Right ventricle myocardium inferior (tissue), 1 donor: ENCODE measurements at places on chromosomes 7 and 10. TPM values are rescaled to one million over a fixed set of nuclear protein-coding genes. Genes with fewer than 3 reads are reported as not detected.

- DNase-seq, result no peak
Observed at GRCh38 chr10:6061056-6061455, 1.1 kb downstream of the IL2RA start.

- no peak for DNase-seq
Observed at GRCh38 chr7:151869455-151869854, 7.5 kb downstream of the PRKAG2 start.

DNA sequence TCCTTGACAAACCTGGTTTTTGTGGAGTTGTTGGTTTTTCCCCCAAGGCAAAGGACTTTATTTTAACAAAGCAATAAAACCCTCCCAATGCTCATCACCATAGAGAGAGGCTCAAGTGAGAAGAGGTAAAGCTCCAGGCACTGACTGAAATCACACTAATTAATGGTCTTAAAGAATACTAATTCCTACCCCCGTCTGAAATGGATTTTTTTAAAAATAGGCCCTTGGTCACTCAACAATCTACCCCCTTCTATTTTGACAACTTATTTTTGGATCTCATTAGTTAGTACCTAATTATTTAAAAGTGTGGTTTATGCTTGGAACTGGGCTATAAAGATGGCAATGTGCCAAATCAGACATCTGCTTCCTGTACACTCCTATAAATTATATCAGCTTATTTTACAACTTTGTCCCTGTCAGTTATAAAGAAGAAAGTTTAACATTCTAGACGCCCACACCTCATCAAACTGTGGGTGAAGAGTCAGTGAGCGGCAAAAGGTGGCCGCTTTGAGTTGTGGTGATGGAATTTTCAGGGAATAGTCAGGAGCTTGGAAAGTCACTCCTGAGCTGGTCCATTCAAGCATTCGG lies 10.6 kb downstream of the GLI3 start:
- no peak for DNase-seq

DNA sequence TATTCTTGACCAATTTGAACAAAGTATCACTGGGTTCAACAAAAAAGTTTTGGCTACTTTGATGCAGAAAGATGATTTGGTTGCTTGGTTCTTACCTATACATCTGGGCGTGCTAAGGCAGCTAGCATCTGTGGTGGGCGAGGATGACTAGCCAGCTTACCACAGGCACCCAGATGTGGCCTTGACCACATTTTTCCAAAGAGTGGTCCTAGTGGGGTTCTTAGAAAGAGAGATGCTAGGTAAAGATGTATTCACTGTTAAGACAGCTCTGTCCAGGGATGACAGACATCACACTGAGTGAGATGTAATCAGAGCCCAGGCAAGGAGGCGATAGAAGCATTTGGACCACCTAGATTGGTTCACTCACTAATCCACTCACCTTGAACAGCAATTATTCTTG lies 785 bp downstream of the DNTT start:
- no peak for DNase-seq

GRCh38 chr10:101573885-101574753 lies 13.9 kb downstream of the POLL start:
- DNase-seq, result no peak

- DNase-seq, result no peak
Observed at GRCh38 chr10:131650771-131651673, 249.8 kb upstream of the PPP2R2D start.

DNA sequence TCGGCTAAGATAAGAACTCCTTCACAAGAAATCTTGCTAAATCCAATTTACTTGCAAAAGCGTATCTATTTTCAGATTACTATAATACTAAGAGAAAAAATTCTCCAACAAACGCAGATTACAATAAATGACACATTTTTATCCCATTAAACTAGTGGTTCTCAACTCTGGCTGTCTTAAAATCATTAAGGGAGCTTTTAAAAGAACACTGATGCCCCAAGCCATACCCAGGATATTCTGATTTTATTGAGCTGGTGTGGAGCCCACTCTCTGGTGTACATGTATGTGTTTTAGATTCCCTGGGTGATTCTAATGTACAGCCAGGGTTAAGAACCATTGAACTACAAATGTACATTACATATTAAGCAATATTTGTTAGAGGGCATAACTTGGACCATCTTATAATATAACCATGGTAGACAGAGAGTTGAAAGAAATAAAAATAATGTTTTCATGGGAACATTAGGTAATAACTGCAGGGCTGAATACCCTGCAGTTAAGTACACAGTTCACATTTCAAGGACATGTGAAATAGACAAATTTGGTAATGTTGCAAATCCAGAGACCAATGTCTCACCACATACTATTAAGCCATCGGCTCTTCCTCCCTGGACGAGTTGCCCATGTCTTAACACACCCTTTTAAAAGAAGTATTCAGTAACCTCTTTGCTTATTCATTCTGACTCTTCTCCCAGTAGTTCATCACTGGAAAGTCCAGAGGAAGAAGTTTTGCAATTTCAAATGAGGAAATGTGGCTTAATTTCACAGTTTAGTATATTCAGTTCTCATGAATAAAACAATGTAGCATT lies 6.2 kb downstream of the GSAP start:
- DNase-seq, result no peak

- no peak for DNase-seq
Observed at GRCh38 chr10:132453470-132453861, 56.5 kb downstream of the PWWP2B start.

- peak; percentile 88 for DNase-seq
Observed at GRCh38 chr10:79444199-79445119, 965 bp downstream of the ZCCHC24 start.

- no peak for DNase-seq
Observed at GRCh38 chr10:34814913-34815184, 247 bp downstream of the PARD3 start.

- peak; percentile 8 for DNase-seq
Observed at GRCh38 chr10:78892338-78893176, 176.2 kb upstream of the ZMIZ1 start.

GRCh38 chr7:137295739-137296324 lies 47.7 kb downstream of the PTN start:
- no peak for DNase-seq

DNA sequence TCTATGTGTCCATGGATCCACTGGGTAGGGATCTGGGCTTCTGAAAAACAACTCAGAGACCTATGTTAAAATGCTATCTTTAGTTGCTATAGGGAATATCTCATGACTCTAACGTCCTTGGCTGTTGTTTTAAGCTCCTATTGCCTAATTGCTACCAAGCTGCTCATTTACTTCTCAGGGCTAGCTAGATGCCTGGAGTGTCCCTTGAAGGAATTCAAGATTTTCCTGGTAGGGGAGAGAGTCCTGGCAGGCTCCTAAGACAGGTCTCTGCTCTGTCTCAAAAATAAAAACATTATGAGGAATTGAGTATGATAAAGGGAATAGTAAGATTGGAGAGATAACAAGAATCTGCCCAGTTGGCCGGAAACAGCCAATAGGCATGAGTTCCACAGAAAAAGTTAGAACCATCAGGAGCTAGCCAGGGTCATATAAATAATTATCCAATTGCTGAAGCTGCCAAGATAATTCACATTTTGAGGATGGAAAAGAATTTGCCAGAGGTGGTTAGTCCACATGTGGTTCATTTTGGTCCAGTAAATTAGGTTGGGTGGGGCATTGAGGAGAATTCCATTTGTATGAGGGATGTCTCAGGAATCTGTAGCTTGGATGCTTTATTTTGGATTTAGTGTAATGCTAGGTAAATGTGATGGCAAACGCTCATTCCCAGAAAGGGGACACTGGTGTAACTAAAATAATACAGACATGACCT lies 362.7 kb upstream of the VSTM2A start:
- no peak for DNase-seq

DNA sequence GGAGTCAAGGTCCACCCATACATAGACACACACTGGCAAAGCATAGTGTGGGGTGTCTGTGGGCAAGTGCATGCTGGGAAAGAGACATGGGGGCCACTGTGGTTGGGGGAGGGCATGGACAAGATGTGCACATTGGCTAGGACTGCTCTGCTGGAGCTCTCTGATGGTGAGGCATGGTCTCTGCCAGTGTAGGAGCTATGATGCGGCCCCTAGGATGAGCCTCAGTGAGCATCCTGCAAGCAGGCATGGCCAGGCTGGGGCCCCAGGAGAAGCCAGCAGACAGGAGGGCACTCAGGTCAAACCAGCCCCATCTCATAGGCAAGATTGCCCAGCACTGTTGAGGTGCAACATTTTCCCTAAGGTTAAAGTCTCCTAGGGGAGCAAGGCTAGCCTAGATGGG lies 489.4 kb downstream of the DNAJB9 start:
- no peak for DNase-seq

- DNase-seq, result peak; percentile 60
Observed at GRCh38 chr7:128099204-128099671, 68.0 kb upstream of the LRRC4 start.

DNA sequence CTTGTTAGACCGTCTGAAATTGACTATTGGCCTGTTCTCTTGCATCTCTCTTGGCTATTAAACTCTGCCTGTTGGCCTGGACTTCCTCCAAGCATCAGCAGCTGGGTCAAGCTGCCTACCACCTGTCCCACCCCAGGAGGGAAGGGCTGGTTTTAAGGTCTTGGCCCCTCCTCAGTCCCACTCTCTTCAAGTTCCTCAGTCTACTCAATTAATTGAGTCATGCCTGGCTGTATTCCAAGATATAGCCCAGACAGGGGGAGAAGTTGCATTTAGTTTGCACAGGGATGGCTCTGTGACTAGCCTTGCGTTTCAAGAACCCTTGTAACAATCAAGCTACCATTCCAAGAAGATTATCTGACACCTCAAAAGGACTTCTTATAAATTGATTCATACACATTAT lies 113.8 kb upstream of the GLI3 start:
- DNase-seq, result peak; percentile 59

DNA sequence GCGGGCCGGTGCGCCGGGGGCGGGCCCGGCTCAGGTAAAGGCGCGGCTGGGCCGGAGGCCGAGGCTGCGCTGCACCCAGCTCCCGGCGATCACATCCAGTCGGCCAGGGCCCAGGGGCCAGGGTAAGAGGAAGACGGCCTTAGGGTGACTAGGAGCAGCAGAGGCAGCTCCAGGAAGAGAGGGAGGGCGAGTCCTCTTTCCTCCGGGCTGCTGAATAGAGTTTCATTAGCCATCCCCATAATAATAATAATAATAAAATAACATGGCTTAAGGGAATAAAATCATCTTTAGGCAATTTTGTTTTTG lies 44.8 kb upstream of the CDK1 start:
- no peak for DNase-seq

Gene CFAP43
- total RNA-seq, result 0.19 TPM

Gene CAMK2B
- total RNA-seq, result 95.4 TPM

Gene SMKR1
- not detected for total RNA-seq

Gene VWDE
- total RNA-seq, result not detected
